ENCODE measurements at places on chromosomes 5 and 9. TPM values are rescaled to one million over a fixed set of nuclear protein-coding genes. Genes with fewer than 3 reads are reported as not detected.

GRCh38 chr9:117649126-117649525 is 55.1 kb upstream of the TLR4 start:
- no peak for ATAC-seq

DNA sequence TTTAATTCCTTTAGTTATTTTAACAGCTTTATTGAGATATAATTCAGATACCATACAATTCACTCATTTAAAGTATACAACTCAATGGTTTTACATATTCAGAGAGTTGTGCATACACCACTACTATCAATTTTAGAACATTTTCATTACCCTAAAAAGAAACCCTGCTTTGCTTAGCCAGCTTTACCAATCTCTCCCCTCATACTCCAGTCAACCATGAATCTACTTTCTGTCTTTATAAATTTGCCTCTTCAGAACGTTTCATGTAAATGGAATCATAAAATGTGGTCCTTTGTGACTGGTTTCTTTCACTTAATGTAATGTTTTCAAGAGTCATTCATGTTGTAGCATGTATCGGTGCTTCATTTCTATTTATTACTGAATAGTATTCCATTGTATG is 24.9 kb downstream of the NIM1K start:
- no peak for ATAC-seq

- ATAC-seq = no peak
These were observed 15.8 kb upstream of the NRARP start for GRCh38 chr9:137317718-137318511.

- no peak for ATAC-seq
These were observed 40.0 kb downstream of the PSD2 start for GRCh38 chr5:139835656-139836055.

DNA sequence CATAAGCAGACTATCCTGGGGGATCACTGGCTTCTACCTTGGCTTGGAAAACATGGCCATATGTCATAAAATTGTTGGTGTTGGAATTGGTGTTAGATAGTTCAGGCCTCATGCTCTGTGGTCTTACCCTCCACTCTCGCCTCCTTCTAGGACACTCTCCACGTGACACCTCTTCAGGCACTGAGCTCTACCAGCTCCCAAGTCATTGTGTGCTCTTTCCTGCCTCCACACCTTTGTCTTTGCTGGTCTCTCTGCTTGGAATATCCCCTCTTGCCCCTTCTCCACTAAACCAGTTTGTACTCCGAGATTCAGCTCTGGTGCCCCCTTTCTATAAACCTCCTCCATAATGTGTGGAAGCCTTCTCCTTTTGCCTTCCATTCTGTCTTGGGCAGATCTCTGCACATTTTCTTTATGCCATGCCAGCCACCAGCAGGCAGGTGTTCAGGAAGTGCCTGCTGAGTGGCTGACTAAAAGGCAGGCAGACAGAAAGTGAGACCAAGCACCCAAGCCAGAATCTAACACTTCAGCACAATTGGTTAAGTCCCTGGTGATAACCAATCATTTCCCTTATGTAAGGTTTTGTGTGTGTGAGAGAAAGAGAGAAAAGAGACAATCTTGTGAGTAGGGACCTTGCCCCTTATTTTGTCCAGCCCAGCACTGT is 37.7 kb downstream of the SAR1B start:
- no peak for ATAC-seq

DNA sequence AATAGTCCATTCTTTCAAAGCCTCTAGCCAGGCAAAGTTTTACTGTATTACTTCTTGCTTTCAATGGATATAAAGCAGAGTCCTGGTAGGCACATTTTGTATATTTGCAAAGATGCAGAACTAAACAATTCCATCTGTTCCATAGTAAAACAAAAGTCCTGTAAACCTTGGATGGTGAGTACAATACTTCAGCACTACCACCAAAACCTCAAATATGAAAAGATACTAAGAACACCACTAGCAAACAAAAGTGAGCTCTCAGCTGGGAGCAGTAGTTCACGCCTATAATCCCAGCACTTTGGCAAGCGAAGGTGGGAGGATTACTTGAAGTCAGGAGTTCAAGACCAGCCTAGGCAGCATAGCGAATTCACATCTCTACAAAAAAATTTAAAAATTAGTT is 195.0 kb downstream of the MSX2 start:
- no peak for ATAC-seq

- no peak for ATAC-seq
These were observed 4.5 kb upstream of the OTP start for GRCh38 chr5:77642738-77643653.

- ATAC-seq = no peak
These were observed 718.3 kb upstream of the GRAMD2B start for GRCh38 chr5:125704888-125705287.

DNA sequence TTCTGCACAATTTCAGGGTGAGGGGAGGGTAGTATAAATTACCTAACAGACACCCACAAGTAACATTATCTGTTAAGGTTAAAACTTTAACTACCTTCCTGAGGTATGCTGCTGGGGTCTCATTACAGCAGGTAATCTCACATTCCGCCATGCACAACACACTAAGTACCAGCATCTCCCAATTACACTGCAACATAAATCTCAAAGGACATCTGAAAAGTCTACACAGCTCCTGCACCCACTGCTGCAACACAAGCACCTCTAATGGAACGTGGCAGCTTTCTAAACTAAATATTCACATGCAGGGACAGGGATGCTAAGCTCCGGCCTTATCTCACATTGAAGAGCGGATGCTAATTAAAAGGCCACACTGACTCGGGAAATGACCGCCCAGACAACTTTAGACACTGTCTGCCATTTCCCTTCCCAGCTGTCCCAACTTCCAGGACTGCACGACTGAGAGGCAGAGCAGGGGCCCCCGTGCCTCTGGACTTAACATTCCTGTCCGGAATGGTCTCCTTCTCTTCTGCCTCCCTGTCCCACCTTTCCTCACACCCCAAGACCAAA is 45.9 kb downstream of the PSMB7 start:
- no peak for ATAC-seq

The IFNK gene
- total RNA-seq = 2.6 TPM

The ZBTB26 gene
- total RNA-seq = 3.2 TPM

The ST6GALNAC6 gene
- total RNA-seq = 48.8 TPM

The GBGT1 gene
- total RNA-seq = 0.21 TPM

The LCN1 gene
- total RNA-seq = not detected

The TMEM161B gene
- total RNA-seq = 22.0 TPM
